ENCODE measurements at places on chromosomes 5 and 9.

DNA sequence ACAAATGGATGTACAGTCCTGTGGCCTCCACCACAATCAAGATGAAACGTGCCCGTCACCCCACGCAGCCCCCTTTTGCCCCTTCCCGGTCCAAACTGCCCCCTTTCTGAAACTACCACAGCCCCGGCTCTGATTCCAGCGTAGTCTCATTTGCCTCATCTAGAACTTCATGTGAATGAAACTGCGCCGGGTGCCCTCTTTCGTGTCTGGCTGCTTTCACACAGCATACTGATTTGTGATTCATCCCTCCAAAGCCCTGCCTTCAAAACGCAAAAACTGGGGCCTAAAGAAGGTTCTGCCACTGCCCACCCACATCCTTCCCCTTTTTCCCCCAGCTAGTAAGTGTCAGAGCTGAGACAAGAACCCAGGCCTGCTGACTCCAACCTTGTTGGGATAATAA, 31.5 kb upstream of the NCS1 start:
- no peak for DNase-seq

- no peak for DNase-seq
Measured at GRCh38 chr5:112312295-112313275, 106.5 kb downstream of the EPB41L4A start.

DNA sequence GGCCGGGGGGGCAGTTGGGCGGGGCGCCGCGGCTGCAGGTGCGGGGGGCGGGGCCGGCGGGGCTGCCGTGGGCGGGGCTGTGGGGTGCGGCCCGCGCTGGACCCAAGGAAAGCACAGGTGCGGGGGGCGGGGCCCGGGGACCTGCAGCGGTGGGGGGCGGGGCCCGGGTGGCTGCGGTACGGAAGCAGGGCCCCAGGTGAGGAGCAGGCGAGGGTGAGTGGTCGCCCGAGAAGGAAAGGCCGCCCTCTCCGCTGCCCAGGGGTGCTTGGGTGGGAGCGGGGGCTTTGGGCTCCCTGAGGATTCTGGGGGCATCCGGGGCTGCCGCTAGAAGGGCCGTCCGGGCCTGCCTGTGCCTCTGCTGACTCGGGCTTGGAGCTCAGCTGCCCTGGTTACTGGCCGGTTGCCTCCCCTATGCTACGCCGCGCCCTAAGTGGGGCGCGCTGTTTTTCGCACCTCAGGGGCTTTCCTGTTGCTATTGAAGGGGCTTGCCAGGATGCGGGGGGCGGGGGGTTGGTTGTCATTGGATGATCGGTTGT, 767 bp downstream of the RALGPS1 start:
- DNase-seq: peak; percentile 61

DNA sequence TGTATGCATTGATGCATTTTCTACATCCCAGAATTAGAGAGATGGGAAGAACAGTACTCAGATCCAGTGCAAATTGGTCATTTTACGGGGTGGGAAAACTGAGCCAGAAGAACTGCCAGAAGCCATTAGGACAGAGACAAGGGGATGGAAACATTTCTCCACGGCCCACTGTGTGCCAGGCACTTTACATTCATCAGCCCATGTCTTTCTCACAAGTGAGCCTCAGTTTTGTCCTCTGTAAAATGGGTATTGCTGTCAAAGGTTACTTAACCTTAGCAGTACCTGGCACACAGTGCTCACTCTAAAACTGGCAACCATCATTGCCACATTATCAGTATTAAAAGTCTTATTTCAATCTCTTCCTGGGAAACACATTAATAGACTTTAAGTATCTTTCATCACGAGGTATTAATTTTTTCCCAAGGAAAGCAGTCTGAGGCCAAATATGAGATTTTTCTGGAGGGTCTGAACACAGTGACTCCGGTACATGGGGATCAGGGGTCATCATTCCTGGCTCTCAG, 5.2 kb downstream of the DUSP1 start:
- no peak for DNase-seq

Measured in CD4-positive, alpha-beta T cell treated with Interleukin-4 for 1 hour (primary cell).